Keratinocyte (primary cell): ENCODE measurements at places on chromosomes 5 and 9. TPM values are rescaled to one million over a fixed set of nuclear protein-coding genes. Genes with fewer than 3 reads are reported as not detected.
A peak's percentile ranks its signal among the peaks of the same experiment; 100 is the strongest.

The CHMP5 gene
- polyA plus RNA-seq = 80.0 to 132 TPM (median 82.7 TPM) in 3 replicates

The PDE8B gene
- polyA plus RNA-seq = not detected in 3 replicates

The TRIM41 gene
- polyA plus RNA-seq = 11.8 to 14.1 TPM (median 13.4 TPM) in 3 replicates

The SPATA24 gene
- 2.7 to 4.9 TPM (median 4.0 TPM) in 3 replicates for polyA plus RNA-seq

The CYSRT1 gene
- polyA plus RNA-seq = 0.80 to 1.8 TPM (median 1.2 TPM) in 3 replicates

GRCh38 chr5:131417240-131417869 is 153.5 kb downstream of the CDC42SE2 start:
- DNase-seq = peak; percentile 30

DNA sequence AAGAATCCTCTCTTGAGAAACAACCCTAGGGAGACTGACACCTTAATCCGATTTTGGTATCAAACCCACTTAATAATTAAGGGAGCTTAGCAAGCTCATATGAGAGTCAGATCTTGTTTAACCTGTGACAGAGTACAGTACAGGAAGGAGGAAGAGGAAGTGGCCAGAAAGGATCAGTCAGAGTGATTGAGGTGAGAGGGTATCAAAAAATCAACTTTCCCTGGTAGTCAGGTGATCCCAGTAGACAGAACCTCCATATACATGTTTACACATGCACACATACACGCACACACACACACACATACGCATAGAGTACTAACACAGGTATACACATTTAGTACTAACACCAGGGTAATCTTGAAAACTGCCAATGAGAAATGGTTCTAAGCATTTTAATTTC is 56.8 kb downstream of the GLIS3 start:
- DNase-seq = no peak

DNA sequence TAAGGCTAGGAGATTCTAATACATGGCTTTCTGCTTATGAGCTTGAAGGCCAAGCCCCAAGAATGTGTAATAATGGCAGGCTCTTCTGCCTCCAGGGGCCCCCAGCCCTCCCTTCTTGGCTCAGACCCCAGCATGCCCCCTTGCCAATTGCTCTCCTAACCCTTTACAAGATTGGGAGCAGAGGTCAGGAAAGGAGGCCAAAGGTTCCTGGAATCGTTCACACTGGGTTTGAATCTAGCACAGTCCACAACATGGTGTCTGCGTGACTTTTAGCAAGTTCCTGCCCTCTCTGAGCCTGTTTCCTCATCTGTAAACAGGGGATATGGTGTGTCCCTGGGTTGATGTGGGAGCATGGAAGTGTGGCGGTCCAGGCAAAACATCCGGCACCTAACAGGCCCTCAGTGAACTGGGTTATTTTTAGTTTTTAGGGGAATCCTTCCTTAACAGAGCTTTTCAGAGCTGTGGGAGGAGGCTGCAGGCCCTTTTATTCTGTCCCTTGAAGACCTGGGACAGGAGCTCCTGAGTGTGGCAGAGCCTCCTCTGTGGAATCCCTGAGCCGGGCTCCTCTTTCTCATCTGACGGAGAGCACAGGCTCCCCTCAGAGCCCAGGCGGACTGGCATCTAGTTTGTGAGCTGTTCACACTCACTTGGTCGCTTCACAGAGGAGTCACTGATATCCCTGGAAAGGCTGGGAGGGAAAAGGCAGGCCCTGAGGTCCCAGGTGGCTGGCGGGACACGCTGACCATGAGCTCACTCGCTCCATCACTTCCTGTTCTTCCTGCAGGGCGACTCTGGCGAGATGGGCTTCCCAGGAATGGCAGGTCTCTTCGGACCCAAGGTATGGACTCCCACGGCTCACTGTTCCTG is 23.4 kb upstream of the ORM1 start:
- DNase-seq = no peak

DNA sequence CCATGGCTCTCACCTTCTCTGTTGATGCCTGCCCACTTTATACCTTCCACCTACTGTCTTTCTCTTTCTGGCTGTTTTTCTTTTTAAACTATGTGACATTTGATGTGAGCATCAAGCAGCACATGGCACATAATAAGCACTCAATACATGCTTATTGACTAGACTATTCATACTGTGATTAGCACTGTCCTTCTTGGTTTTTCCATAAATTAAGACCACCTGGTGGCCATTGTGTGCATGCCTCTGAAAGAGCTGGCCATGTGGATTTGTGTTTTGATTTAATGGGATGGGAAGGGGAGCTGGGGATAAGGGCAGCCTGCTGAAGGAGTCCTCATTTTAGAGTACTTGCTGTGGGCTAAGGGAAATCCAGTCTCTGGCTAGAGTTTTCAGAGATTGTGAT is 79.4 kb downstream of the ARHGEF28 start:
- DNase-seq = no peak
